ENCODE measurements at places on chromosomes 12 and 14. TPM values are rescaled to one million over a fixed set of nuclear protein-coding genes. Genes with fewer than 3 reads are reported as not detected.

DNA sequence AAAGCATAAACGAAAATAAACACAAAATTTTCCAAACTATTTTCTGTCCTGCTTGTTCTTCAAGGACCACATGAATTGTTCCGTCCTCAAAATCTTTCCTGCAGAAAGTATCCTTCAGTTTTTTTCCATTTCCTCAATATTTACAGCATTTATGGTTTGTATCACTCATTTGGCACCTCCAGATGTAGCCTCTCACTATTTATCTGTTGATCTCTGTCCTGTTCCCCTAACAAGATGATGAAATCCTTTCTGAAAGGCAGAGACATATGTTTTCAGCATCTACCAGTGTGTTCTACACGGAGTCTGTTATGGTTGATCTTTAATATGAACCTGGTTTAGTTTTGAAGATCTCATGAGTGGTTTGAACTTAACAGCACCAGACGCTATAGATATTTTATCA, 490.2 kb downstream of the NELL2 start:
- no peak overlapping the region for H3K4me3 ChIP-seq
- H3K27ac ChIP-seq, result no peak overlapping the region
- H3K27me3 ChIP-seq, result no peaks in the 10 kb centered on the region
- no peak for DNase-seq

GRCh38 chr14:84453307-84453950, 1076.5 kb upstream of the FLRT2 start:
- H3K4me3 ChIP-seq, result no peak overlapping the region
- no peaks in the 10 kb centered on the region for H3K27me3 ChIP-seq
- no peak overlapping the region for H3K27ac ChIP-seq
- H3K4me1 ChIP-seq, result no peaks in the 10 kb centered on the region
- no peaks in the 10 kb centered on the region for H3K36me3 ChIP-seq
- no peak for DNase-seq

DNA sequence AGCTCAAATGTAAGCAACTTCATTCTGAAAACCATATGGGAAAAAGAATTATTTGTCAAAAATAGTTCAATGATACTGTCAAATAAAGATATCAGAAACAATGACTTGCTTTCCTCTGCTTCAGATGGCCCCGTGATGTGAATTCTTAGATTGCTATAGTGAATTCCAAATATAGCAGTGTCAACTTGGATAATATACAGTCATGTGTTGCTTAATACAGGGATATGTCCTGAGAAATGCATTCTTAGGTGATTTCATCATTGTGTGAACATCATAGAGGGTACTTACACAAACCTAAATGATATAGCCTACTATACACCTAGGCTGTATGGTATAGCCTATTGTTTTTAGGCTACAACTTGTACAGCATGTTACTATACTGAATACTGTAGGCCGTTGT, 108.7 kb upstream of the MIS18BP1 start:
- H3K27me3 ChIP-seq, result no peaks in the 10 kb centered on the region
- DNase-seq, result no peak
- no peaks in the 10 kb centered on the region for H3K36me3 ChIP-seq
- H3K27ac ChIP-seq, result no peak overlapping the region

Gene BIN2
- 9.4 TPM for total RNA-seq

DNA sequence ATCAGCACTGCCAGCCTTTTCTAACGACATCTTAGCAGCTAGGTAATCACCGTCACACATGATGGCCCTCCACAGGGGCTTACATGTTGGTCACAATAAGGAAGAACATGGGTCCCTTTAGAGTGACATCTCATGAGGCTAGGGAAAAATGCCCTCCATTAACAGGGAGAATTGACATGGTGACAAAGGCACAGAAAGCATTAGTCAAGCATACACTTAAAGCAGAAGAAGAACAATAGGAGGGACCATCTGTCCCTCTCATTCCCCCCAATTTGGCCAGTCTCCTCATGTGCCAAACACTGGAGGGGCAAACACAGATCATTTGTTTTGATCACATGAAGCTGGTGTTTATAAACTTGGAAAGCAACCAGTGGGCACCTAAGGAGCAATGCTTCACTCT, 78.0 kb downstream of the GRIP1 start:
- H3K4me3 ChIP-seq, result no peak overlapping the region
- H3K4me1 ChIP-seq, result no peaks in the 10 kb centered on the region
- no peak for DNase-seq
- no peaks in the 10 kb centered on the region for H3K36me3 ChIP-seq

Gene ARMH4
- total RNA-seq, result 8.4 TPM

GRCh38 chr14:59677771-59678231, 101.2 kb upstream of the CCDC175 start:
- H3K4me1 ChIP-seq, result peaks cover 5% of the 10 kb centered on the region
- H3K4me3 ChIP-seq, result no peak overlapping the region
- no peak for DNase-seq
- peak overlapping the region; percentile 99 for H3K27ac ChIP-seq

Gene PSMB11
- not detected for total RNA-seq

GRCh38 chr12:108832730-108833354, 24.5 kb downstream of the SSH1 start:
- H3K4me3 ChIP-seq, result no peak overlapping the region
- H3K4me1 ChIP-seq, result peaks cover 7% of the 10 kb centered on the region
- H3K27ac ChIP-seq, result peak overlapping the region; percentile 92
- DNase-seq, result peak; percentile 63
- no peaks in the 10 kb centered on the region for H3K27me3 ChIP-seq

- H3K27me3 ChIP-seq, result no peaks in the 10 kb centered on the region
- H3K27ac ChIP-seq, result no peak overlapping the region
- no peaks in the 10 kb centered on the region for H3K4me1 ChIP-seq
Observed at GRCh38 chr14:65286443-65286842, 126.1 kb upstream of the FUT8 start.

Gene LRRC9
- total RNA-seq, result not detected

GRCh38 chr12:126936181-126936851, 1330.7 kb upstream of the TMEM132C start:
- H3K27me3 ChIP-seq, result no peaks in the 10 kb centered on the region
- H3K36me3 ChIP-seq, result no peaks in the 10 kb centered on the region
- DNase-seq, result peak; percentile 60
- H3K4me1 ChIP-seq, result no peaks in the 10 kb centered on the region
- H3K27ac ChIP-seq, result no peak overlapping the region

Gene SVOP
- total RNA-seq, result not detected

GRCh38 chr12:29743801-29744200, 39.9 kb downstream of the TMTC1 start:
- no peak overlapping the region for H3K27ac ChIP-seq
- no peaks in the 10 kb centered on the region for H3K36me3 ChIP-seq
- no peaks in the 10 kb centered on the region for H3K27me3 ChIP-seq
- DNase-seq, result no peak
- H3K4me3 ChIP-seq, result no peak overlapping the region
- H3K4me1 ChIP-seq, result no peaks in the 10 kb centered on the region

Gene KCNMB4
- 3.3 TPM for total RNA-seq

Gene PELI2
- 22.8 TPM for total RNA-seq

Gene NYNRIN
- total RNA-seq, result 11.2 TPM

DNA sequence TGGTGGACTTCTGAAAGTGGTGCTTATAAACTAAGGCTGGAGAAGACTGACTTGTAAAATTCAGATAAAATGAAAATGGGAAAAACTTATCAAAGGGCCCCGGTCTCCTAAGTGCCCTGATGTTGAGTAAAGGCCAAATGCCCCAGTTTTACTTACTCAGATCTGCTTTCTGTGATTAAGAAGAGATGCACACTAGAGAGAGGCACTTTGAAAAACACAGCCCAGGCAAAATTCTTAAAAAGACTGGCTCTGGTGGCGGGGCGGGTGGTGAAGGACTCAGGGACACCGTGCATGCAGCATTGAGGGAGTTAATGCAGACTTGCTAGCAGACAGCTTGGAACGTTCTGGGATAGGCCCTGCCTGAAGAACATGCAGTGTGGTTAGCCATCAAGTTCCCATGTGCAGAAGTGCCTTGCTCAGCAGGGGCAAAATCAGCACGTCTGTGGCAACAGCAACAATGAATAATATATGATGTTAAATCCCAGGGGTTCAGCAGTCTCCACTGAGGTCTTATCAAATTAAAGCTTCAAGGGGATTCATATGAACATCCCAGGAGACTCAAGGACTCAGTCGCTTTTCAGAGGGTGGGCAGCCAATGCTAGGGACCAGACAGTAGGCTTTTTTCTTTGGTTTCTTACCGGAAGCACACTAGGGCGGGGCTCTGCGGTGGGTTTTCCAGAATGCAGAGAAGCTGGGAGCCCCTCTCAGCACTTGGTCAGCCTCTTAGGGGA, 105.0 kb downstream of the DAD1 start:
- H3K27ac ChIP-seq, result no peak overlapping the region
- H3K4me1 ChIP-seq, result no peaks in the 10 kb centered on the region
- no peak overlapping the region for H3K4me3 ChIP-seq
- H3K27me3 ChIP-seq, result no peaks in the 10 kb centered on the region
- H3K36me3 ChIP-seq, result no peaks in the 10 kb centered on the region
- DNase-seq, result no peak

- no peak overlapping the region for H3K4me3 ChIP-seq
- no peak for DNase-seq
- H3K27me3 ChIP-seq, result no peaks in the 10 kb centered on the region
- H3K4me1 ChIP-seq, result no peaks in the 10 kb centered on the region
Observed at GRCh38 chr12:60475825-60476224, 880.0 kb downstream of the SLC16A7 start.

- H3K27ac ChIP-seq, result peak overlapping the region; percentile 99
- no peaks in the 10 kb centered on the region for H3K36me3 ChIP-seq
- DNase-seq, result no peak
- H3K4me1 ChIP-seq, result peaks cover 7% of the 10 kb centered on the region
- no peak overlapping the region for H3K4me3 ChIP-seq
Observed at GRCh38 chr14:50001151-50001998, 108.5 kb downstream of the ARF6 start.

- H3K27me3 ChIP-seq, result no peaks in the 10 kb centered on the region
- H3K36me3 ChIP-seq, result no peaks in the 10 kb centered on the region
- H3K4me3 ChIP-seq, result no peak overlapping the region
- DNase-seq, result no peak
- no peaks in the 10 kb centered on the region for H3K4me1 ChIP-seq
- H3K27ac ChIP-seq, result no peak overlapping the region
Observed at GRCh38 chr12:24155042-24155441, 205.6 kb upstream of the SOX5 start.

DNA sequence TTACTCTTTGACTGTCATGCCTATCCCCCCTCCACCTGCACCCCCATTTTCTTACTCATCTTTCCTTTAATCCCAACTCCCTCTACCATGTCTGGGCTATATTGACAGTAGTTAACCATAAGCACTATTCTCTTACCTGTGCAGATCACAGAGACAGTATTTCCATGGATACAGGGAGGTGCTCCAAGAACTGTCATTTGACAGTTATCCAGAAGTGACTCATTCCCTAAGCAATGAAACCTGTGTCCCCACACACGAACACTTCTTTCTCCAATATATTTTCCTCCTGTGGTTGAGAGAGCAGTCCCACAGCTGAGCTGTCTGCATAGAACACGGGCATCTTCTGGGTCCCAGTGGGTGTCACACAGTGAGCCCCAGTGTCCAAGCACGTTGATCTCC, 68.8 kb downstream of the CD163L1 start:
- H3K36me3 ChIP-seq, result no peaks in the 10 kb centered on the region
- no peaks in the 10 kb centered on the region for H3K4me1 ChIP-seq
- no peak overlapping the region for H3K27ac ChIP-seq
- no peak overlapping the region for H3K4me3 ChIP-seq

Gene MYH7
- total RNA-seq, result not detected

Gene CLEC2B
- total RNA-seq, result 10.5 TPM

DNA sequence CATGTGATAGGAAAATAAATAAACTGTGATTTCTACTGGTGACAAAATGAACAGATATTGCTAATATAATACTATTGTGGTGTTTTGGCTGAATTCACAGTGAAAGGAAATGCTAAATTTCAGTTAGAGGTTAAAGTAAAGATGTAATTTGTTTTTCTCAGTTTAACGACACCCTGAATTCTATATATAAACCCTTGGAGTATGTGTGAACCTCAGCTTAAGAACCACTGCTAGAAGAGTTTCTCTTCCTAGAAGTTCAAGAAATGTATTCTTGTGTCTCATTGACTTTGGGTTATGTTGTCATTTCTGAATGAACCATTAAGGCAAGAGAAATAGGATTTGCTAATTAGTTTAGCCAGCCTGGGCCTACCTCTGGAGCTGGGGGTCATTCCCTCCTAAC, 8.2 kb downstream of the FBXO34 start:
- H3K4me3 ChIP-seq, result no peak overlapping the region
- H3K4me1 ChIP-seq, result peaks cover 2% of the 10 kb centered on the region
- no peaks in the 10 kb centered on the region for H3K36me3 ChIP-seq
- no peak overlapping the region for H3K27ac ChIP-seq

GRCh38 chr14:69922198-69922597, 43.0 kb downstream of the SMOC1 start:
- no peak overlapping the region for H3K4me3 ChIP-seq
- no peak for DNase-seq
- H3K4me1 ChIP-seq, result no peaks in the 10 kb centered on the region
- no peak overlapping the region for H3K27ac ChIP-seq
